Esophagus mucosa (tissue), 1 donor: ENCODE measurements at places on chromosomes 2 and 18. TPM values are rescaled to one million over a fixed set of nuclear protein-coding genes. Genes with fewer than 3 reads are reported as not detected.

DNA sequence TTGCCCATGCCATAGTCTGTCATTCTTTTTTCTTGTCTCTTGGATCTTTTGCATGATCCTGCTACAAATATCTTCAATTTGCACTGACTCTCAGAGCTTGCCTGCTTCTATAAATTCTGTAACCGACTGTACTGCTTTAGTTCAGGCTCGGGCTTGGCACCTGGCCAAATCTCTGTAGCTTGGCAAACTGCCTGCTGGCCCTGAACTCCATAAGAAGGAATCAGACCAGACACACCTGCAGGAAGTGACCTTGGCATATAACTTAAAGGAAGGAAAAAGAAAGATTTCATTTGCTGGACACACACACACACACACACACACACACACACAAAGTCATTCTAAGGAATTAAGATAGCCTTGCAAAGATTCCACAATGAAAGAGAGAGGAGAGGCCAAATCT lies 291.2 kb upstream of the DDX18 start:
- peak; percentile 56 for ATAC-seq

DNA sequence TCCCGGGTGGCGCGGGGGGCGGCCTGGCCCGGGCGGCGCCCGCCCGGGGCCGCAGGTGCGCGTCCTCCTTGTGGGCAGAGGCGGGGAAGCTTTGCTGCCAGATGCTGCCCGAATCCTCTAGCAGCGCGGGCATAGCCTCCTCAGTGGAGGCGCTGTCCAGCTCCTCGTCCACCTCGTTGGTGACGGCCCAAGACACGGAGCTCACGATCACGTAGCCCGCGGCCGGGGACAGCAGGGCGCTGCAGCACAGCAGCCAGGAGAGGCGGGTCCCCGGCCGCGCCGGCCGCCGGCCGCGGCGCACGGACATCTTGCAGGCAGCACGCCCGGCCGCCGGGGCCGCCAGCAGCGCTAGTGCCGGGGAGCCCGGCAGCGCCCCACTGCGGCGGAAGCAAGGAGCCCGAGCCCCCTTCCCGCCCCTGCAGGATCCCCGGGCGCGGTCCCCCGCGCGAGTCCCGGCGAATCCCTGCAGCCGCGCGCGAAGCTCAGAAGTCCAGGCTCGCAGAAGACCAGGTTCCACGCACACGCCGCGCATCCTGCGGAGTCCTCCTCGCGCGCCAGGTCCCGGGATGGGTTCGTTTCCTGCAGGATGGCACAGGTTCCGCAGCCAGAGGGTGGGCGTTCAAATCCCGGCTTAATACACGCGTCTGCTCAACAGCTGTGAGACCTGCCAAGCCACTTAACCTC lies at the start of gene CREG2:
Gene CREG2, minus strand, starts transcription at position 353 of the 684 bp plus-strand sequence. Its CDS starts 46 bp downstream, at position 307.
- peak; percentile 71 for ATAC-seq

GRCh38 chr2:156343940-156344301 lies 11.4 kb upstream of the NR4A2 start:
- no peak for ATAC-seq

DNA sequence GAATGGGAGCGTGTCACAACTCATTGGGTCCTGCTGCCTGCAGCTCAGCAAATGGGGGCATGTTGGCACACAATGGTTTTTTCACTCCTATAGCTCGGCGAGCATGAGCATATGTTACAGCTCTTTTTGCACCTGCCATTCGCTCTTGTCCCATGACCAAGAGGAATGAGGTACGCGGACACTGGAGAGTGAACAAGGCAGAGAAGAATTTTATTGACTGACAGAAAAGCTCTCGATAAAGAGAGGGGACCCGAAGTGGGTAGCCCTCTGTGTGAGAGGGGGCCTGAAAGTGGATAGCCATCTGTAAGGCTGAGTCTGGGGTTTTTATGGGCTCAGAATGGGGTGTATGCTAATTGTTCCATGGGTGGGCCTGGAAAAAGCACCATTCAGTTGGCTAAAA lies 5.5 kb downstream of the ACYP2 start:
- ATAC-seq, result no peak

Gene CCBE1
- total RNA-seq, result 0.40 TPM

DNA sequence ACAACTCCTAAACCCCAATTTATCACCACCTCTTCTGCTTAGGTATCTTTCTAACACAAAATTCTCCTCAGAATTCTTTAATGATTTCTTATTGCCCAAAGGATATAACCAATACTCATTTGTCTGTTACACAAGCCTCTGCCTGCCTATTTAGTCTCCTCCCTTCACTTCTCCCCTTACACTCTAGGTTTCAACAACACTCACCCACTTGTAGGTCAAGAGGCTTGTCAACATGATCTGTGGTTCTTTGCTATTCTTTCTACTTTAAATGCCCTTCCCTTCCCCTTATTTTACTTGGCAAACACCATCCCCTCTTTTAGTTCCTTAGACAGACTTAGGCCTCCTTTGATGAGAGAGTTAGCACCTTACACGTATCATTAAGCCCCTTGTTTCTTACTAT lies 69.0 kb upstream of the C2orf15 start:
- ATAC-seq, result no peak

Gene CLEC4F
- total RNA-seq, result not detected

- ATAC-seq, result no peak
Measured at GRCh38 chr18:28357766-28358401, 181.0 kb upstream of the CDH2 start.

Gene COLEC11
- not detected for total RNA-seq

Gene TGFA
- total RNA-seq, result 42.6 TPM

- peak; percentile 40 for ATAC-seq
Measured at GRCh38 chr2:71150082-71150816, 19.8 kb downstream of the MPHOSPH10 start.

Gene TRIM54
- 0.16 TPM for total RNA-seq

Gene PHOSPHO2
- total RNA-seq, result 1.7 TPM

DNA sequence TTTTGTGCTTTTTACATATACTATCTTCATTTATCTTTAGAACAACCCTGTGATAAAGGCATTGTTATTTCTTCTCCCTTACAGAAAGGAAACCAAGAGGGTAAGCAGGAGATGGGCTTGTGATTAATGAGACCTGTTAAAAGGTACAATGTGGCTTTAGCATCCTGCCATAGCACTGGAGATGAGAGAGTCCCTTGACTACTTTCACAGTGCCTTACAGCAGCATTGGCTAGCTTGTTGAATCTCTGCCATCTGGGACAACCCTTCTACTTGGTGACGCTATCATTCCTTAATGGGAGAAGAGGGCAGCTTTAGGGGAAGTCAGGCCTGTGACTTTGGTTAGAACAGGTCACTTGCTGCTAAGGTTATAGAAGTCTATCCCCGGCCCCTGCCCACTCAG lies 68.1 kb upstream of the LYPD6B start:
- no peak for ATAC-seq

- ATAC-seq, result no peak
Measured at GRCh38 chr2:9370746-9371145, 52.6 kb downstream of the ITGB1BP1 start.

Gene TMEM198
- total RNA-seq, result 1.2 TPM

GRCh38 chr2:200702646-200703118 lies 109.0 kb upstream of the BZW1 start:
- ATAC-seq, result no peak

GRCh38 chr2:84856787-84857186 lies 24.1 kb downstream of the TRABD2A start:
- no peak for ATAC-seq

GRCh38 chr2:200708943-200709342 lies 102.8 kb upstream of the BZW1 start:
- ATAC-seq, result no peak

DNA sequence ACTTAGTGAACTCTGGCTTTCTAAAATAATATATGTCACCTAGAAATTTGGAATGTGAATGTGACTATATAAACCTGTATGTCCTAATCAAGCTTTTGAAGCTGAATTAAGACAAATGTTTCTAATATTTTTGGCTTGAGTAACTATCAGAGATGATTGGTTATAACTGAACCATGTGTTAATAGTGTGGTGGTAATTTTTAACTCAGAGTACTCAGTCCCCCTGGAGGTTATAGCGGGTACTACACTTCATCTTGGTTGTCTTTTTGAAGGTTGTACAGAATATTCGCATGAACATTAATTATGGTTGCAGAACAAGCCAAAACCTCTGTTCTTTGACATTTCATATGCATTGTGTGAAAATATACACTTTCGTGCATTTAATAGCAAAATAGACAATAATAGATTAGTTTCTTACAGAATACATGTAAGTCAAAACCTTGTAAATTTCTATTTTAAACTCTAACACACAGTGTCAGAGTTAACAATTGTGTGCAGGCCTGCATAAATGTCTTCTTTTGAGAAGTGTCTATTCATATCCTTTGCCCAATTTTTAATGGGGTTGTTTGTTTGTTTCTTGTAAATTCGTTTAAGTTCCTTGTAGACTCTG lies 86.0 kb downstream of the OSBPL6 start:
- peak; percentile 79 for ATAC-seq

DNA sequence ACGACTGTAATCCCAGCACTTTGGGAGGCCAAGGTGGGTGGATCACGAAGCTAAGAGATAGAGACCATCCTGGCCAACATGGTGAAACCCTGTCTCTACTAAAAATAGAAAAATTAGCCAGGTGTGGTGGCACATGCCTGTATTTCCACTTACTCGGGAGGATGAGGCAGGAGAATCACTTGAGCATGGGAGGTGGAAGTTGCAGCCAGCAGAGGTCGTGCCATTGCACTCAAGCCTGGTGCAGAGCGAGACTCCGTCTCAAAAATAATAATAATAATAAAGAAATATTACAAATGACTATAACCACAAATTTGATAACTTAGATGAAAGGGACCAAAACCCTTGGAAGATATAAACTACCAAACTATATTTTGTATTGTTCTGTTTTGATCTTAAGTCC lies 226.3 kb upstream of the GULP1 start:
- no peak for ATAC-seq

Gene OR6B2
- not detected for total RNA-seq

GRCh38 chr18:424668-425067 lies 75.8 kb downstream of the COLEC12 start:
- peak; percentile 55 for ATAC-seq

DNA sequence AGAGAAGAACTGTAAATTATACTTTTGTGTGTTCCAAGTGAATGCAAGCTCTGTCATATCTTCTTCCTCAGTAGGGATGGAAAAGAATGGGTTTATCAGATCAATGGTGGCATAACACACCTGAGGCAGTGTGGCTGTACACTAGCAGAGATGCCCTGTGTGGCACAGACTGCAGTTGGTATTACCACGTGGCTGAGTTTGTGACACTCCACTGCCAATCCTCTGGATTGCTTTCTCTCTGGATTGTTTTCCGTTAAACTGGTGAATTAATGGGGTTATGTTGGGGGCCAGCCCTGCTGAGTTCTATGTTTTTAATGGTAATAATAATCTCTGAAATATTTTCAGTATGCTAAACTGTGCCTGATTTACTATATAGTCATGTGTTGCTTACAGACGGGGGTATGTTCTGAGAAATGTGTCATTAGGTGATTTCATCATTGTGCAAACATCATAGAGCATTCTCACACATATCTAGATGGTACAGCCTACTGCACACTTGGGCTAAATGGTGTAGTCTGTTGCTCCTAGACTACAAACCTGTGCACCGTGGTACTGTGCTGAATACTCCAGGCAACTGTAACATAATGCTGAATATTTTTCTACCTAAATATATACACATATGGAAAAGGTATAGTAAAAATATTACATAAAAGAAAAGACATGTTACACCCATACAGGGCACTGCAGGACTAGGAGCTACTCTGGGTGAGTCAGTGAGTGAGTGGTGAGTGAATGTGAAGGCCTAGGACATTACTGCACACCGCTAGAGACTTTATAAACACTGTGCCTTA lies 84.7 kb upstream of the ST6GAL2 start:
- ATAC-seq, result peak; percentile 56

GRCh38 chr2:70475266-70475665 lies 78.4 kb downstream of the TGFA start:
- no peak for ATAC-seq

DNA sequence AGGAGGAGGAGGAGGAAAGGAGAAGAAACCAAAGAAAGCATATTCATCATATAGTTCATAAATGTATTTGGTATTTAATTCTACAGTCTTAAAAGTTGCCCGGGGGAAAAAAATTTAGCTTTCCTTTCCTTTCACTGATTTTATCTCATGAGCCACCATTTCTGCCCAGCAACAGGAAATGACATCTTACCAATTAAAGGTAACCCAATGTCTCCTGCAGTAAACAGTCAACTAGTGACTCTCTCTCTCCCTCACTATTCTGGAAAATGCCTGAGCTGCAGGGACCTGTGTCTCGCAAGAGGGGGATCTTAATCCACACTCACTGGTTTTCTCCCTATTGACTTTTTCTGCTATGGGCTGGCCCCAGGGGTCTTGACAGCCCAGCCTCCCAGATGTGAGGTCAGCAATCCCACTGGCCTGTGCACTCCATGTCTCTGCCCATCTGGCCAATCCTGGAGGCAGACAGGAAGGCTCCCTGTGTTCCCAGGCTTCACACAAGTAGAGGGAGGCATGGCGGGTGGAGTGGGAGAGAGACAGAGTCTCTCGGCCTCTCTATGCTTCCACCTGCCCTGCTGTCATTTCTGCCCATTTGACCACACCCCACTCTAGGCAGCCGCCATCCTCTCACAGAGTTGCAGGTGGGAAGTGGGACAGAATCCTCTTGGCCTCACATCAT lies 85.4 kb upstream of the CABLES1 start:
- ATAC-seq, result no peak

Gene UBXN4
- 52.4 TPM for total RNA-seq

Gene ZDBF2
- 5.6 TPM for total RNA-seq

GRCh38 chr2:161019311-161019710 lies 140.9 kb upstream of the TANK start:
- no peak for ATAC-seq

- peak; percentile 35 for ATAC-seq
Measured at GRCh38 chr2:233413559-233414272, 59.4 kb downstream of the DGKD start.

Gene CDKL4
- total RNA-seq, result 0.28 TPM

- no peak for ATAC-seq
Measured at GRCh38 chr2:33492399-33493134, 16.1 kb downstream of the RASGRP3 start.

DNA sequence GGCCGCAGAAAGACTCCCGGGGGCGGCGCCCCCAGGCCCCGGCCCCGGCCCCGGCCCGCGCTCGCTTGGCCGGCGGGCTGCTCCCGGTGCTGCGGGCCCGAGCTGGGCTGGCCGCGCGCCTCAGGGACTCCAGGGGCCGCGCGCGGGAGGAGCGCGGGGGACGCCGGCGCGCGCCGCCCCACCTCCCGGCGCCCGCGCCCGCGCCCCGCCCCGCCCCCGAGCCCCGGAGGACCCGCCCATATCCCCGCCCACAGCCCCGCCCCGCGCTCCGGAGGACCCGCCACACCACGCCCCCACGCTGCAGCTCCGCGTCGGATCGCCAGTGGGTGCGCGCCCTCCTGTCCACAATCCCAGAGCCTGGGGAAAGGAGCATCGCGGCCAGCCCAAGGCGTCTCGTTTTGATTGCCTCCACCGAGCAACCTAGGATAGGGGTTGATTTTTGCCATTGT lies at the start of gene PARD6G:
Gene PARD6G, minus strand, starts transcription at position 122 of the 449 bp plus-strand sequence. CDS start 166 bp downstream, outside the sequence.
- peak; percentile 59 for ATAC-seq

DNA sequence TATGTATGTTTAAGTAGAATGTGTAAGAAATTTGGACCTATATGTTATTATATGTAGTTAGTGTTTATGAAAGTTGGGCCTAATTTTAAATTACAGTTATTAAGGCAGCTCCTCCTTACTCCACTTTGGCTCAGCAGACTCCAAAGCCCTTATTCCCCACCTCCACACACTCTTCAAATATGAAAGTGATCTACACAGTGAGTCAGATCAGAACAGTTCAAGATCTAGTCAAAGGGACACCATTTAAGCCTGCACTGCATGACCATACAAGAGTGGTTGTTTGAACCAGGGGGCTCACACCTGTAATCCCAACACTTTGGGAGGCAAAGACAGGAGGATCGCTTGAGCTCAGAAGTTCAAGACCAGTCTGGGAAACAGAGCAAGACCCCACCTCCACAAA lies 21.2 kb upstream of the PMAIP1 start:
- ATAC-seq, result no peak

Gene CYS1
- 0.52 TPM for total RNA-seq

GRCh38 chr18:10319026-10319425 lies 135.4 kb upstream of the APCDD1 start:
- ATAC-seq, result no peak
